Gastroesophageal sphincter (tissue), 4 donors: ENCODE measurements at places on chromosomes 11 and 22. TPM values are rescaled to one million over a fixed set of nuclear protein-coding genes. Genes with fewer than 3 reads are reported as not detected.

RCOR2 gene
- total RNA-seq: 0.16 TPM

ALDH3B1 gene
- 6.4 TPM for total RNA-seq

CAPN5 gene
- total RNA-seq: 6.5 TPM

RTN4RL2 gene
- total RNA-seq: 0.27 TPM

TMEM151A gene
- 0.66 TPM for total RNA-seq

NAALADL1 gene
- 21.8 TPM for total RNA-seq

CD3E gene
- 0.78 TPM for total RNA-seq

HARBI1 gene
- total RNA-seq: 4.2 TPM

SEZ6L gene
- 0.40 TPM for total RNA-seq

YPEL1 gene
- total RNA-seq: 23.1 TPM

IGLL5 gene
- total RNA-seq: not detected

PGA5 gene
- not detected for total RNA-seq

IL17REL gene
- not detected for total RNA-seq

BBOX1 gene
- total RNA-seq: not detected

PIK3IP1 gene
- 29.5 TPM for total RNA-seq

CABP4 gene
- 0.13 TPM for total RNA-seq

DMC1 gene
- 1.8 TPM for total RNA-seq

RGL4 gene
- total RNA-seq: not detected

SLC17A6 gene
- total RNA-seq: not detected

NXF1 gene
- total RNA-seq: 56.4 TPM

SYCE3 gene
- not detected for total RNA-seq

SESN3 gene
- total RNA-seq: 24.5 TPM

ABCC8 gene
- total RNA-seq: 0.23 TPM

GUCY1A2 gene
- total RNA-seq: 4.9 TPM

CHRM1 gene
- total RNA-seq: 0.27 TPM

NOX4 gene
- total RNA-seq: 5.4 TPM

OR51B2 gene
- total RNA-seq: 0.67 TPM

LRRC10B gene
- 0.45 TPM for total RNA-seq

C22orf42 gene
- total RNA-seq: not detected

SAA1 gene
- total RNA-seq: 71.7 TPM

OR52N4 gene
- total RNA-seq: not detected

SLC25A18 gene
- 1.4 TPM for total RNA-seq

GLYAT gene
- 1.1 TPM for total RNA-seq

CCDC188 gene
- total RNA-seq: not detected

ZW10 gene
- 15.8 TPM for total RNA-seq

CCDC88B gene
- 9.4 TPM for total RNA-seq

PGA3 gene
- total RNA-seq: not detected

ZMAT5 gene
- total RNA-seq: 10.6 TPM

DKK3 gene
- total RNA-seq: 72.1 TPM
